Activated CD4-positive, alpha-beta memory T cell treated with anti-CD3 and anti-CD28 coated beads for 36 hours (primary cell): ENCODE measurements at places on chromosomes 13 and 19. TPM values are rescaled to one million over a fixed set of nuclear protein-coding genes. Genes with fewer than 3 reads are reported as not detected.
A peak's percentile ranks its signal among the peaks of the same experiment; 100 is the strongest.

DNA sequence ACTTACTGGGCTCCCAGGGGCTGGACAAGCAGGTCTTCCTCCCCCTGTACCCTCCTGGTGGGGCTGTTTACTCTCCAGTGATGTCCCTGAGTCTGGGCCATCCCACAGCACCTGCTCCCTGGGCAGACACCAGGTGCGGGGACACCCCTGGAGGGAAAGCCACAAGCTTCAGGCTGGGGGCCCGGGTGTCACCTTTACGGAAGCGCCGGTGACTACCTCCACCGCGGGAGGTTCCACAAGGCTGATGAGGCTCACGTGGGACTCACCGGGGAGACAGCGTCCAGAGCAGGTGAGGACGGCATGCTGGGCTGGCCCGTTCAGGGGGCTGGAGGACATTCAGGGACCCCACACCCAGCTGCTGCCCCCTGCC is 24.9 kb downstream of the NFILZ start:
- DNase-seq, result peak; percentile 44

GRCh38 chr13:76878043-76878442 is 8.2 kb downstream of the KCTD12 start:
- no peak for DNase-seq

DNA sequence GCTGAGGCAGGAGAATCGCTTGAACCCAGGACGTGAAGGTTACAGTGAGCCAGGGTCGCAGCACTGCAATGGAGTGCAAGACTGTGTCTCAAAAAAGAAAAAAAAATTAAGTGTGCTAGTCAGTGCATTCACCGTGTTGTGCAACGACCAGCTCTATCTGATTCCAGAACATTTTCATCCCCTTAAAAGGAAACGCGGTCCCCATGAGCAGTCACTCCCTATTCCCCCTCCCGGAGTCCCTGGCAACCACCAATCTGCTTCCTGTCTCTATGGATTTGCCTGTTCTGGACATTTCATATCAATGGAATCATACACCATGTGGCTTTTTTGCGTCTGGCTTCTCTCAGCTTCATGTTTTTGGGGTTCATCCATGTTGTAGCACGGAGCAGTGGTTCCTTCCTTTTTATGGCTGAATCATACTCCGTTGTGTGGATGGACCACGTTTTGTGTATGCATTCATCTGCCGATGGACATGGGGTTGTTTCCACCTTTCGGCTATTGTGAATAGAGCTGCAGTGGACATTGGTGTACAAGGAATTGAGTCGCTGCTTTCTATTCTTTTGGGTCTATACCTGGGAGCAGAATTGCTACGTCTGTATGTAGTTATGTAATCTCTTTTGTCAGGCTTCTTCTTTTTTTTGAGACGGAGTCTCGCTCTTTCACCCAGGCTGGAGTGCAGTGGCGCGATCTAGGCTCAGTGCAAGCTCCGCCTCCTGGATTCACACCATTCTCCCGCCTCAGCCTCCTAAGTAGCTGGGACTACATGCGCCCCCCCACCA is 19.8 kb downstream of the MYO9B start:
- no peak for DNase-seq

DNA sequence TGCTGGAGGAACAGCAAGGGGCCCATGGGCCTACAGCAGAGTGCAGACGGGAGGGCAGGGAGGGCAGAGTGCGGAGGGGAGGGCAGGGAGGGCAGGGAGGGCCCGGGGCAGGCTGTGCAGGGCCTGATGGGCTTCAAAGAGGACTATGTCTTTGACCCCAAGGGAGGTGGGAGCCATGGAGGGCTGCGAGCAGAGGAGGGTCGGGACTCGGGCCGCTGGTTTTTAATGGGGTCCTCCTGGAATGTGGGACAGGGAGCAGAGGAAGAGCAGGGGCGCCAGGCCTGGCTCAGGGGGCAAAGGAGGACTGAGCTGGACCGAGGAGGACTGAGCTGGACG is 3.6 kb downstream of the PIP5K1C start:
- no peak for DNase-seq

CASP14 gene
- not detected for total RNA-seq

SIGLEC14 gene
- total RNA-seq, result not detected

DAND5 gene
- not detected for total RNA-seq

- no peak for DNase-seq
Measured at GRCh38 chr19:19111967-19112580, 26.2 kb downstream of the TMEM161A start.

- DNase-seq, result no peak
Measured at GRCh38 chr19:16670291-16670690, 9.4 kb downstream of the TMEM38A start.

DCLK1 gene
- not detected for total RNA-seq

- no peak for DNase-seq
Measured at GRCh38 chr13:68170961-68171360, 940.8 kb upstream of the PCDH9 start.

PTGIR gene
- total RNA-seq, result 22.6 TPM

DNA sequence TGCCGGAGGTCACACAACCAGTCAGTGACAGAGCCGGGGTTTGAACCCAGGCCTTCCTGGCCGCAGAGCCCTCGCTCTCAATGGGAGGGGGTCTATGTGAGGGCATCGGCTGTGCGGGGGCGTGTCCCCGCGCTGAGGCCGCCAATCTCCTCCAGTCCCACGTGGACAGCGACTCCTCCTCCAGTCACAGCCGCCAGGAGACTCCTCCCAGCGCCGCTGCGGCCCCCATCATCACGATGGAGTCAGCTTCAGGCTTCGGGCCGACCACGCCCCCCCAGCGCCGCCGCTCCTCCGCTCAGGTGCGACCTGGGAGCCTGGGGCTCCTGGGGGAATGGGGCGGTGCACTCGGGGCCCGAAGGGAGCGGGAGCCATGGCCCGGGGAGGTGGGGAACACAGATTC is 6.0 kb downstream of the SPRED3 start:
- DNase-seq, result peak; percentile 86

- DNase-seq, result peak; percentile 67
Measured at GRCh38 chr13:99605420-99606323, 104.4 kb downstream of the TM9SF2 start.

- no peak for DNase-seq
Measured at GRCh38 chr19:41701401-41702075, 6.9 kb upstream of the CEACAM5 start.

CAPN12 gene
- 9.0 TPM for total RNA-seq

DNA sequence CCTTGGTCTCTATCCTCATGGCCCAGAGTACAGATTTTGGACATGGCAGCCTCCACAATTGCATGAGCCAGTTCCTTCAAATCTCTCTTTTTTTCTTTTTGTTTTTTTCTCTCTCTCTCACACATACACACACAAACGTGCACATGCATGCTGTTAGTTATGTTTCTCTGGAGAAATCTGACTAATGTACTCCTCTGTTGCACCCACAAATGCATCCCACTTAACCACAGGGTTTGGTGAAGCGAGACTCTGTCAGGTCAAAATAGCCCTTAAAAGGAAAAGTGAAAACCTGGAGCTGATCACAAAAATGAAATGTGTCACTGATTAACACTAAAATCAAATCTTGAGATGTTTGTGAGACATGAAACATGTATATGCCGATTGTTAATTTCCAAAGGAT is 374.6 kb upstream of the ARGLU1 start:
- no peak for DNase-seq

DNA sequence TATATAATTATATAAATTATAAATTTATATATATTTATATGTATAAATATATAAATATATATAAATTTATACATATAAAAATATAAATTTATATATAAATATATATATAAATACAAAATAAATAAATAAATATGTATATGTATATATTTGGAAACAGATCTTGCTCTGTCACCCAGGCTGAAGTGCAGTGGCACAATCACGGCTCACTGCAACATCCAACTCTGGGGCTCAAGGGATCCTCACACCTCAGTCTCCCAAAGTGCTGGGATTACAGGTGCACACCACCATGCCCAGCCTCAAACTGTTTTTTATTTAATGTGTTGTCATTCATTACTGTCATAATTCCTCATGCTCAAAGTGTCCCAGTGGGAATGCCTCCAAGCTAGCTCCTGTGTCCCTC is 25.2 kb upstream of the PDCD5 start:
- no peak for DNase-seq

GRCh38 chr19:50341091-50341564 is 12.0 kb upstream of the KCNC3 start:
- peak; percentile 26 for DNase-seq

DNA sequence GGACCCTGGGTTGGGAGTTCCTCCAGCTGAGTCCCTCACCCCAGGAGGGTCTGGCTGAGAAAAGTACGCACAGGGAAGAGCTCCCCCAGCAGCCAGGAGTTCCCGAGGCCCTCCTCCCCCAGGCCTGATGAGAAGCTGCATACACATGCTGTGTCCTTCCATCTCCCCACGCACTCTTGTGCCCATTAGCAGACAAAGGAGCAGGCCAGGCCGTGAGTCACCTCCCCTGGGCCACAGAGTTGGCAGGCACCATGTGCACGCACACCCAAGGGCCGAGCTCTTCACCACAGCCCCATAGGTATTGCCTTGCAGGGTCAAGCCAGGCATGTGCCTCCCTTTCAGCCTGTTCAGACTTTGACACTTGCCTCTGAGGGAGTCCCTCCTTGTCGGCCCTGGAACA is 17.5 kb downstream of the MAU2 start:
- no peak for DNase-seq

- DNase-seq, result no peak
Measured at GRCh38 chr19:1278713-1279660, 3.7 kb downstream of the FAM174C start.

GRCh38 chr19:39074942-39075341 is 9.2 kb upstream of the ACP7 start:
- DNase-seq, result no peak

SERPINE3 gene
- total RNA-seq, result not detected

GRCh38 chr13:86438034-86438433 is 638.8 kb upstream of the SLITRK6 start:
- no peak for DNase-seq

GRCh38 chr19:29492769-29493168 is 33.0 kb upstream of the VSTM2B start:
- DNase-seq, result no peak

LGALS14 gene
- total RNA-seq, result 1.6 TPM
